ENCODE measurements at places on chromosomes 3 and 15.

DNA sequence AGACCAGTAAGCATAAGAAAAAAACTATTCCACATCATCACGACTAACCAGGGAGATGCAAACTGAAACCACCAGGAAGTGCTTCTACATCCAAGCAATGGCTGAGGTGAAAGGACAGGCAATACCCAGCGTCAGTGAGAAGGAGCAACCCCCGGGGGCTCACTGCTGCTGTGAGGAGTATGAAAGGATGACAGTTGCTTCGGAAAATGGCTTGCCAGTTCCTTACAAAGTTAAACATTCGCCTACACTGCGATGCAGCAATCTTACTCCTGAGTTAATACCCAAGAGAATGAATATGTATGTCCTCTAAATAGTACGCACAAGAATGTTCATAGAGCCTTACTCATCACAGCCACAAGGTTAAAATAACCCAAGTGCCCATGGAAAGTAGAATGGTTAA is 13.3 kb upstream of the PLXNA1 start:
- DNase-seq = no peak

GRCh38 chr3:73228437-73228836 is 167.0 kb downstream of the EBLN2 start:
- no peak for DNase-seq

DNA sequence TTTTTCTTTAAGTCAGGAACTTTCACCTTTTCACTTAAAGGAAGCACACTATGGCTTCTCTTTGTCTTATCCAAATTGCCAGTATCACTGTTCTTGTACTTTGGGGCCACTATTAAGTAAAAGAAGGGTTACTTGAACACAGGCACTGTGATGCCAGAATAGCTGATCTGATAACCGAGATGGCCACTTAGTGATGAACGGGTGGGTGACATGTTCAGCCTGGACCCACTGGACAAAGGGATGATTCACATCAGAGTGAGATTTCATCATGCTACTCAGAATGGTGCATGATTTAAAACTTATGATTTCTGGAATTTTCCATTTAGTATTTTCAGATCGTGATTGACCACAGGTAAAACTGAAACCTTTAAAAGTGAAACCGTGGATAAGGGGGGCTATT is 252.6 kb downstream of the KLF13 start:
- DNase-seq = no peak

- no peak for DNase-seq
These were observed 117.8 kb upstream of the PRICKLE2 start for GRCh38 chr3:64342940-64343688.

- DNase-seq = no peak
These were observed 41.6 kb downstream of the ABCC5 start for GRCh38 chr3:183975981-183976662.

DNA sequence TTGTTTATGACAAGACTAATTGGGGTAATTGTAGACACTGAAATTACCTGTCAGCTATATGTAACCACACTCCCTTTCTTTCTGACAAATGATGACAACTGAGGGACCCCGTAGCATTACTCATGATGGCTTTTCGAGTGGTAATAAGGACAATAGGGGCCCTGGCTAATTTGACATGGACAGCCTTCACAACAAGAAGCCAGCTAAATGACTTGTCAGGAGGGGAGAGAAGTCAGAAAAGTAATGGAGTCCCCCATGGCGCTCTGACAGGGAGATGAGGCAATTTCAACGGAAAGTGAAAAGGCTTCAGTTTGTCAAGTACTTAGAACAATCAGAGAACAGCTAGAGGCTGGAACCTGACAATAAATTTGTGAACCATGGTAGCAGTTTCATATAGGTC is 177.3 kb downstream of the CDIN1 start:
- DNase-seq = no peak
